Left colon (tissue), 2 donors: ENCODE measurements at places on chromosomes 3 and 15. TPM values are rescaled to one million over a fixed set of nuclear protein-coding genes. Genes with fewer than 3 reads are reported as not detected.

Gene PRKAR2A
- total RNA-seq, result 68.1 TPM

GRCh38 chr3:197205675-197206074 is 92.7 kb downstream of the DLG1 start:
- DNase-seq, result no peak

DNA sequence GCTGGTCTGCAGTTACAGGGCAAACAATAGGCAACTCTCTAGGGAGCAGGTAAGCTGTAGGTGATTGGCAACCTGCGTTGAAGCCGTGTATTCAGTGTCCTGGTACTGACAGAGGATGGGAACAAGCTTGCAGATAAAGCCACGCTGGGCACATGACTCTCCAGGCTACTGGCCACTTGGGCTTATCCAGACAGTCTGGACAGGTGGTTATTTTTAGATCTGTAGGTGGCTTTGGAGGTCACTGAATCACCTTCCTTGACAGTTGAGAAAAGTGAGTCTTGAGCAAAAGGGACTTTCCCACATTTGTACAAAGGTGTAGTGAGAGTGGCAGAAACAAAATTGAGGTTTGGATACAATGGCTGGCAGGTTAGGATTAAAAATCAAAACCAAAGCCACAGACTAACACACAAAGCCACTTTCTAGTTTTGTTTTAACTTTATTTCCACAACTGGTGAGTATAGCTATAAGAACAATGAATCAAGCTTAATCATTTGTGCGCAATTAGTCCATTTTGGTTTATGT is 22.3 kb upstream of the IL1RAP start:
- no peak for DNase-seq

Gene THBS1
- total RNA-seq, result 181 TPM

Gene UROC1
- total RNA-seq, result not detected

Gene ATP13A4
- total RNA-seq, result 14.2 TPM

GRCh38 chr15:59166601-59167265 is 39.9 kb upstream of the LDHAL6B start:
- no peak for DNase-seq

Gene CMSS1
- 9.5 TPM for total RNA-seq

- DNase-seq, result no peak
These were observed 251.4 kb downstream of the NR1D2 start for GRCh38 chr3:24196526-24196925.

Gene MASP1
- total RNA-seq, result 15.7 TPM

- peak; percentile 62 for DNase-seq
These were observed 54.4 kb downstream of the FEZF2 start for GRCh38 chr3:62318752-62319569.

DNA sequence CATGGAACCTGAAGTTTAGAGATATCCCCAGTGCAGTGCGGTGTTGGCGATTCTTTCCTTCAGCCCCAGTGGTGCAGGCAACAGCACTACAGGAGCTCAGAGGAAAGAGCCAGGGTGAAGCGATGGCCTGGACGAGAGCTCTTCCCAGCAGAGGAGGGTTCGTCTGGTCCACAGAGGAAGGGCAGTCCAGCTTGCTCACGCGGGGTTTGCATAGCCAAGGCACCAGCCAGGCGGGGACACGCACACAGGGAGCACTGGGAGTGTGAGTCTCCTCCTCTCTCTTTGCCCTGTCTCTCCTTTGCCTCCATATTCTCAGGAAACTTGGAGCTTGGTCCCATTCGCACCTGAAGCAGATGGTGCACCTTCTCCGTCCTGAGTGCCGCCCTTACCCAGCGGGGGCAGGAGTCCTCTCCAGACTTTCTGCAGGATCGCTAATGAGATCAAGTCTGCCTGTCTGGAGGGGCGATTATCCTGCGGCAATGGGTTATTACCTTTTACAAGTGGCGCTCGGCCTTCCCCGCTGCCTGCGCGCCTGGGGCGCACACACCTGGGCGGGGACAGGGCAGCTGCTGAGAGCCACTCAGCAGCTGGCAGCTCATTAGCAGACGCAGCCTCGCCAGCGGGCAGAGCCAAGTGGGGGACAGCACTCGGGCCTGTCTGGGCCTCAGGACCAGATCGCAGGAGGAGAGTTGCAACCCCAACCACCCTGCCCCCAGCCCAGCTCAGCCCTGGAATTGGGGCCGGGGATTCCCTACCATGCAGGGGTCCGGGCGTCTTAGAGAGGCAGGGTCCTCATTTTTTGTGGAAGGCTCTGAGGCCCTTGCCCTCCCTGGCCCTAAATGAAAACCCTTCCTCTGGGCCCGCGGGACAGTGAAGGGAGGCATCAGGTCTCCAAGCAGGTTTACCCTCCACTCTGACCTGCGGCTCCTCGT is 119.0 kb upstream of the MEF2A start:
- peak; percentile 59 for DNase-seq

- DNase-seq, result no peak
These were observed 28.2 kb downstream of the GRAMD2A start for GRCh38 chr15:72169236-72169920.

Gene MAGI1
- total RNA-seq, result 49.2 TPM

DNA sequence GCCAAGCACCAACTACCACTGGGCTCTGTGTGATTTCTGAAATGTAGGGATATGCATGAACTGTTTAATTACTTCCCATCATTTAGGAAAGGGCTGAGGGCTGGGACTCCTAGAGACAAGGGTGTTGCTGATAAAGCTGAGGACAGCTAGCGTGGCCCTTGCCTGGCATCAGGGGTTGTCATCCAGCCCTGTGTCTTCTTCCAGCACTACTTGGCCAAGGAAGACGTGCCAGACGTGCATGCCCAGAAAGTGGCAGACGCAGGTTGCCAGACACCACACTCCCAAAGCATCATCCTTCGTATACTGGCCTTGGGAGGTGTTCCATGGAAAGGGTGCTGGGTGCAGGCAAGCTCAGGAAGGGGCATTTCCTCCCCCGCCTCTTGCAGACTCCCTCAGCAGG is 64.8 kb downstream of the LRIG1 start:
- no peak for DNase-seq

DNA sequence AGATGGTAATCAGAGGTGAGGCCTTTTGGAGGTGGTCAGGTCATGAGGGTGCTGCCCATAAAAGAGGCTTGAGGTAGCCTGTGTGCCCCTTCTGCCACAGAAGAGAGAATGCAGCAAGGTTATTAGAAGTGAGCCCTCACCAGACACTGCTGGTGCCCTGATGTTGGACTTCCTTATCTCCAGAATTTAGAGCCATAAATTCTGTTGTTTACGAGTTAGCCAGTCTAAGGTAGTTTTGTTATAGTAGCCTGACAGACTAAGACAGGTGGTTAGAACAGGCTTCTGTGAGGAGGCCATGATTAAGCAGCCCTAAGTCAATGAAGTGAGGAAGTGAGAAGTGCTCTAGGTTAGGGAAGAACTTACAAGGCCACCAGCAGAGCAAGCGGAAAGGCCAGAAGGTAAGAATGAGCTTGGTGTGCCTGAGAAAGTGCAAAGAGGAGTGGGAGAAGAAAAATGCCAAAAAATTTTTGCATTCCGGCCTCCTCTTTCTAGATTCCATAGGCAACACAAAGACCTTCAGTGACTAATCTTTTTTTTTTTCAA is 44.2 kb upstream of the STT3B start:
- DNase-seq, result no peak

GRCh38 chr15:77667338-77668234 is 34.9 kb upstream of the LINGO1 start:
- DNase-seq, result no peak

GRCh38 chr3:157373783-157374182 is 62.9 kb upstream of the PTX3 start:
- no peak for DNase-seq

GRCh38 chr3:13303410-13303809 is 116.7 kb downstream of the NUP210 start:
- DNase-seq, result no peak

DNA sequence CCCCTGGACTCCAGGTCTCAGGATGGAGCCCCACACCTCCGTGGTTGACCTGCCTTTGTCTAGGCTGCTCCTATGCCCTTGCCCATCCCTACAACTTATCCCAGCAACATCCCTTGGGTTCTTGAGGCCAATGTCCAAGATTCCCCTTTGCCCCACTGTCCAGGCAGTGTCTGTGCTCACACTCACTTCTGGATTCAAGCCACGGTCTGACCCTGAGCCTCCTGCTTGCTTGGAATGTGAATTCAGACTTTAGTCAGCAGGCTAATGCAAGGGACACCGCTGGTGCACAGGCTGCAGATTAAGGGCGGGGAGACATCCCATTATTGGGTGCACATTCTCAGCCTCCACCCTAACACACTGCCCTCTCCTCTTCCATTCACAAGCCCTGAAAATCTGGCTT is 154.1 kb downstream of the WNT5A start:
- no peak for DNase-seq

DNA sequence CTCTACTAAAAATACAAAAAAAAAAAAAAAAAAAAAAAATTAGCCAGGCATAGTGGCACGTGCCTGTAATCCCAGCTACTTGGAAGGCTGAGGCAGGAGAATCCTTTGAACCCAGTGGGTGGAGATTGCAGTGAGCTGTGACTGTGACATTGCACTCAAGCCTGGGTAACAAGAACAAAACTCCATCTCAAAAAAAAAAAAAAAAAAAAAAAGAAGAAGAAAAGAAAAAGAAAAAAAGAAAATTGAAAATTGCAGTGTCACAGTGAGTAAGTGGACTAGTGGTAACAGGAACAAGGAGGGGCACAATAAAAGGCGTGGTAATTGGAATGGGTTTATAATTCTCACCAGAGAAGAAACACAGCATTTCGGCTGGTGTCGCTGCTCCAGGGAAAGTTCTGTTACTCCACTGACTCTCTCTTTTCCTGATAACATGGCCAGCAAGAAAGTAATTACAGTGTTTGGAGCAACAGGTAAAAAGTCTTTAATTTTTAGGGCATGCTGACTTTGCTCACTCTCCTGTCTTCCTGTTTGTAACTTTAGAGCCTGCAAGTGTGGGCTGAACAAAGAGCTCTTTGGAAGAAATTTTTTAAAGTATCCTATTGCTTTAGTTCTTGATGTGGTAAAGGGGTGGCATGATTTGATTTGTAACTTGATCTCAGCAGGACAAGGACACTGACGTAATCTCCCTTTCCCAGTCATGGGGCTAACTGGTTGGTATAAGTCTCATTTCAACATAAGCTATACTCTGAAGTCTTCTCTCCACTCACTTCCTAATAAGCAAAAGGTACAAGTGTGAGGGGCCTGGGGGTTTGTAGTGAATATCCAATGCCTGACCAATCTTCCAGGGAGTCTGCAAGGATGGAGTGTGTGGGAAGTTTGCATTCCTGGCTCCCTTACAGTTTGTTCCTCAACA is 22.1 kb upstream of the TRA2B start:
- DNase-seq, result no peak
